ENCODE measurements at places on chromosomes 6 and 20.

- DNase-seq = no peak
Observed at GRCh38 chr6:53058388-53059195, 6.6 kb upstream of the FBXO9 start.

GRCh38 chr6:40845553-40845952 is 193.5 kb downstream of the UNC5CL start:
- DNase-seq = no peak

- no peak for DNase-seq
Observed at GRCh38 chr6:140036196-140036595, 661.7 kb upstream of the CITED2 start.

- DNase-seq = no peak
Observed at GRCh38 chr6:53811082-53811481, 16.3 kb downstream of the LRRC1 start.
